ENCODE measurements at places on chromosomes 7 and 10.

GRCh38 chr7:74481458-74482196 is 27.9 kb downstream of the GTF2IRD1 start:
- DNase-seq, result no peak

GRCh38 chr10:22932626-22933370 is 4.9 kb downstream of the ARMC3 start:
- no peak for DNase-seq

DNA sequence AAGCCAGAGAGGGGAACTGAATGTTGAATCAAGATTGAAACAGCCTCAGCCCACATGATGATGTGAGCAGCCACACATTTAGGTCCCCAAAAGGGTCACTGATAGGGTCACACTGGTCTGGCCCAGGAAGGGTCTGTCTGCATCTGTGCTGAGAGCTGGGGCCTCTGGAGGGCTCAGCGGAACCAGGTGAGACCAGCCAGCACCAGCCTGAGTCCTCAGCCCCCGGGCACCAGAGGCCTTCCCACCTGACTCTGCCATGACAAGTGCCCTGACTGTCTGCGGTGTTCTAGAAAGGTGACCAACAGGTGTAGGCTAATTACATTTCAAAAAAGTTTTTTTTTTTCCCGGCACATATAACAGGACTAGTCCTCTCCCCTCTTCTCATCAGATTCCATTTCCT is 76.2 kb downstream of the WDR11 start:
- no peak for DNase-seq

DNA sequence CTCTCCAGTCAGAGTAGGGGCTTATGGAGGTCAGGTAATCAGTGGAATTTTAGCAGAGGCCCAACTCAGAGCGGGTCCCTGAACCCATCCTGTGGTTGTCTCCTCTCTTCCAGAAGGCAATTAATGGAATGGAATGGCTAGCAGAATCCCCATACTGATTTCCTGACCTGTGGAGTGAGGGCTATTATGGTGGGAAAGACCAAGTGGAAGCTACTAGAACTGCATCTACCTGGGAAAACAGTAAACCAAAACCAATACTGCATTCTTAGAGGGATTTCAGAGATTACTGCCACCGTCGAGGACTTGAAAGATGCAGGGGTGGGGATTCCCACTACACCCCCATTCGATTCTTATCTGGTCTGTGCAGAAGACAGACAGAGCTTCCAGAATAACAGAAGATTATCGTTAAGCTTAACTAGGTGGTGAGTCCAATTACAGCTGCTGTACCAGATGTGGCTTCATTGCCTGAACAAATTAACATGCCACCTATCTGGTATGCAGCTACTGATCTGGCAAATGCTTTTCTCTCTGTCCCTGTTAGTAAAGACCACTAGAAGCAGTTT is 73.2 kb downstream of the LMBR1 start:
- DNase-seq, result no peak

GRCh38 chr10:13555884-13556510 is 27.2 kb upstream of the BEND7 start:
- DNase-seq, result no peak

DNA sequence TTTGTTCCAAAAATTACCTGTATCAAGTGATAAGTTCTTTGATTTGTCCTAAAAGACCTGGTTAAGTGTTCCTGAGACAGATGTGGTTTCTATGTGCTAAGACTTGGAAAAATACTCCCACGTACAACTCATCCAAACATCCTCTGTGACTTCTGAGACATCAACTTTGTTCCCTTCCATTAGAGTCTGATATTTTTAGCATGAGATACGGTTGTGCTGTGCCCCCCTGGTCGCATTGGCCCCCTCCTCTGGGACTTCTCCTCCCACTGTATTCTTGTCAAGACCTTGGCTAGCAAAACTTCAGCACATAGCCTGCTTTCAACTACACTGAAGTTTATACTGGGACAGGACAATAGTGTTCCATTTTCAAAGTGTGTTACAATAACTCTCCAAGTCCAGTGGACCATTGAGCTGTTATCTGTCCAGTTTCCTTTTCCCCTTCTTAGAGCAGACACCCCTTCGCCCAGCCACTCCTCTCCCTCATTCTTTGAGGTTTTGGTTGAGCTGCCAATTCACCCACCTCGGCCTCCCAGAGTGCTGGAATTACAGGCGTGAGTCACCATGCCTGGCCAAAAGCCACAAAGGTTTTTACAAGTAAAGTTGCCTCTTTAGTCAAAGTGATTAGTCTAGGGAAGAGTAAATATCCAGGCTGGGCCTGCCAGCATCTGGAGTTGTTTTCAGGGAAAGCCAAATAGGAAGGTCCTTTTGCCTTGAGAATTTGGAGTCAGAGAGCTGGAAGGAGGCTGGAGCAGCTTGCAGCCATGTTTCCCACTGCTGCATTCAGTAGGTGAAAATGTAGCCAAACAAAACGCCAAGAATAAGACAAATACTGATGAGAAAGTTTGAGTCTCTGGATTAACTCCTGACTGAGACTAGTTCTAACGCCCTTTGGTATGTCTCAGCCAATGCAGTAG is 17.8 kb upstream of the PDLIM1 start:
- DNase-seq, result no peak

DNA sequence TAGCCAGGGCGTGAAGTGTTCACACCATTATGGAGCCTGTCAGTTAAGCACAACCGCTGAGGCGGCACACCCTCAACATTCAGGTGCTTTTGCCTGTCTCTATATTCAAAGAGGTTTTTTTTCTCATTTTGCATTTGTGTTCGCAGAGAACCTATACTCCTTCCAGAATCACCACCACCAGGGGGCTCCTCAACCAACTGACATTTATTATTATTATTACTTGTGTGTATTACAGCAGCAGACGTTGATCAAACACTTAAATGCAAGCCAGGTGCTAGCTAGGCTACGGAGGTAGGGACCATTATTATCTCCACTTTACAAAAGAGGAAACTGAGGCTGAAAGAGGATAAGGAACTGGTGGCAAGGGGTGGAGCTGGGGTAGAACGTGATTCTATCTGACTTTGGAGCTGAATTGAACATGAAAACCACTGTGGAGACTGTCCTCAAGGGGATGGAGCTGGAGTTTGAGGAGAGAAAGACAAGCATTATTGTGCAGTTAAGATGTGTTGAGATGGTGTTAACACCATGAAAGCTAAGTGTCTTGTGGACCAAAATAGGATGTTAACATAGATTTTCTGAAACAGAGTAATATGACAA is 133.8 kb upstream of the PLXNA4 start:
- DNase-seq, result no peak

- no peak for DNase-seq
Measured at GRCh38 chr7:913736-914520, 37.6 kb downstream of the GET4 start.

GRCh38 chr7:151917791-151918509 is 38.3 kb upstream of the GALNTL5 start:
- DNase-seq, result no peak

GRCh38 chr7:85851571-85852193 is 664.8 kb upstream of the SEMA3D start:
- DNase-seq, result no peak
